ENCODE measurements at places on chromosomes 12 and 14.

DNA sequence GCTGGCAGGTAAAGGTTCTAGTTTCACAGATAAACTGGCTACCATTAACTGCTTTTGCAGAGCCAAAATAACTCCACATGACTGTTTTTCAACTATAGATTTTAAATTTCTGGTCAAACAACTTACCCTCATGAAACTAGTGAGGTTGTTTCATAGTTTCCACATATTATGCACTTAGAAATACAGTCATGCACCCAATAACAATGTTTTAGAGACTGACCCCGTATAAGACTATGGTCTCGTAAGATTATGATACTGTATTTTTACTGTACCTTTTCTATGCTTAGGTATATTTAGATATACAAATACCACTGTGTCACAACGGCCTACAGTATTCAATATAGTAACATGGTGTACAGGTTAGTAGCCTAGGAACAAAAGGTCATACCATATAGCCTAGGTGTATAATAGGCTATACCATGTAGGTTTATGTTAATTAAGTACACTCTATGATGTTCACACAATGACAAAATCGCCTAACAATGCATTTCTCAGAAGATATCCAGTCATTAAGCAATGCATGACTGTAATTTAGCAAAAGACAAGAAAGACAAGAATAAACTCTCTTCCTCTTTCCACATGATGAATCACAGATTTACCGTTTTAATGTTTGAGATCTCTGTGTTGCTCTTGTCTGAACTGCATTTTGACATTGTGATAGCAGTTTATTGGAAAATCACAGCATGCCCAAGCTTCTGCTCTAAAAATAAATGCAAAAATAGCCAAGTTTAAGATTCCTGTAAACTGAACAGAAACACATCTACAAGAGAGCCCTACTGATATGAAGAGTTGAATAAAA is 17.1 kb downstream of the DICER1 start:
- DNase-seq, result no peak

DNA sequence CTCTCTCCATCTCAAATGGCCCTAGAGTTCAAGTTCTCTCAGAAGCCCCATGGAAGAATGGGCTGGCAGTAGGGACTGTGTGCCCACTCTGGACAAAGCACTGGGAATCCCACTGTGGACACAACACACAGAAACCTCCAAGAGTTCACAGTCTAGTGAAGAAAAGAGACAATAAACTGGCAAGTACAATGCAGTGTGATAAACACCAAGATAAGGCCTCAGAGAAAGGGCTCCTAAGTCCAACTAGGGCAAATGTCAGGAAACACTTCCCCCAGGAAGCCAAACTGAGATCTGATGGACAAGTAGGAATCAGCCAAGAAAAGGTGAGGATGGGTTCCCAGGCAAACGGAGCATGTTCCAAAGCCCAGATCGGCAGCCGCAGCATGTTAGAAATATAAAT is 5.4 kb downstream of the VSIG10 start:
- DNase-seq, result no peak

GRCh38 chr12:102462795-102463465 is 17.4 kb downstream of the IGF1 start:
- DNase-seq, result no peak

- no peak for DNase-seq
Observed at GRCh38 chr12:15936751-15937150, 25.6 kb downstream of the DERA start.

- no peak for DNase-seq
Observed at GRCh38 chr12:57735952-57736740, 2.4 kb downstream of the AGAP2 start.

Data from stimulated activated CD4-positive, alpha-beta T cell treated with anti-CD3 and anti-CD28 coated beads, Interleukin-2, amount 100 ng/mL, for 24 hours (primary cell).